ENCODE measurements at places on chromosomes 7 and 10.
A peak's percentile ranks its signal among the peaks of the same experiment; 100 is the strongest.

GRCh38 chr10:37711617-37712488 is 145.6 kb downstream of the ZNF248 start:
- DNase-seq = no peak

GRCh38 chr7:28739128-28739527 is 219.0 kb downstream of the TRIL start:
- DNase-seq = no peak

DNA sequence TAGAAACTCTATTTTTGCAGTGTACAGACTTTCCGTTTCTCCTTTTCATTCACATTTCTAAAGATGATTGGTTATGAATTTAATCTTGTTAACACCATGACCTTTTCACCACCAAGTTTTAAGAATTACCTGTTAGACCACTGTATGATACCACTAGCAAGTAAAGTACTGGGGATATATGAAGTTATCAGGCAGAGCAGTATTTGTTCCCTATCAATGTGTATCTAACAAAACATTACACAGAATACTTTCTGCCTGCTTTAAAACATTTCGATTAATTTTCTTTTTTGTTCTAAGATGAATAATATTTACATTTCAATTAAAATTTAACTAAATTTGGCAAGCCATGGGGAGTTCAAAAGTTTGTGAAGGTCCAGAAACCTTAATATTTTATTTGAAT is 49.9 kb upstream of the AHR start:
- no peak for DNase-seq

DNA sequence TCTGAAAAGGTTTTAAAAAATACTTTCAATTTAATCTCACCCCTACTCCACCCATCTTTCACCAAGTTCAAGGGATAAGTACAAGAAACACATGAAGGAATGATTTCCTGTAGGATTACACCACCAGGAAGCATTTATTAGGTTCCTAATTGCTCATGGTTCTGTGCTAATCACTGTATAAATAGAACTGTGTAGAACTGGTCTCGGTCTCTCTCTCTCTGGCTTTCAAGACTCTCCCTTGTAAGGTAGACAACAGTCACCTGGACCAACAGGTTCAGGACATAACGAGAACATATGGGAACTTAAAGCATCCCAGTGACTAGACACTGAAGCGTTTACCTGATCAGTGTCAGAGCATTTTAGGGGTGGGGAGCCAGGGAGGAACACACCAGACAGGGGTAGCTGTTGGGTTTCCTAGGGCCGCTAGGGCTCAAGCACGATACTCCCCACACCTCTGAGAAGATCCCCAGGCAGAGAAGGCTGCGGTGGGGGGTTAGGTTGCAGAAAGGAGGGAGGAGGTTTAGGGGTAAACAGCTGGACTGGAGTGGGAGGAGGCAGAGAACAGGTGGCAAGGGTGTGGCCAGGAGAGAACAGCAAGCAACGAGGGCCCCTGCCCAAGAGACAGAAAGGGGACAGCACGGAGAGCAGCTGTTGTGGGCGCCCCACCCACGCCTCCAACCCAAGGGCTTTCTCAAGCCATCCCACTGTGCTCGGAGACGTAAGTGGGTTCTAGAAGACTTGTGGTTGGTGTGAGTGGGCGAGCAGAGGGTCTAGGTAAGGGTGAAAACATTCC is 52.5 kb upstream of the USP6NL start:
- no peak for DNase-seq

DNA sequence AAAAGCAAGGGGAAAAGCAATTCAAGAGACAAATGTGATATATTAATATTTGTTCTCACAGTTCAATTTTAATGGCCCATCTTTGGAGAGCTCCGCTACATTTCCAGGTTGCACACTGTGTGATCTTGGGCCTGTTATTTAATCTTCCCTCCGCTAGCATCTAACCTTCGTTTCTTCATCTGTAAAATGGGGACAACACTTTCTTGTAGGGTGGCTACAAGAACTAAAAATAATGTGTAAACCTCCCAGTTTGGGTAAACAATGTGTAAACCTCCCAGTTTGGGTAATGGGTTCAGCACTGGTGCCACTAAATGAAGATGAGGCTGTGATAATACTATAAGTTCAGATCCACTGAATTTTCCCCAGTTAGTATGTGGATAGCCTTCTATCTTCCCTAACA is 99.5 kb downstream of the CDK6 start:
- no peak for DNase-seq

GRCh38 chr7:17274551-17275245 is 23.8 kb upstream of the AHR start:
- peak; percentile 71 for DNase-seq

DNA sequence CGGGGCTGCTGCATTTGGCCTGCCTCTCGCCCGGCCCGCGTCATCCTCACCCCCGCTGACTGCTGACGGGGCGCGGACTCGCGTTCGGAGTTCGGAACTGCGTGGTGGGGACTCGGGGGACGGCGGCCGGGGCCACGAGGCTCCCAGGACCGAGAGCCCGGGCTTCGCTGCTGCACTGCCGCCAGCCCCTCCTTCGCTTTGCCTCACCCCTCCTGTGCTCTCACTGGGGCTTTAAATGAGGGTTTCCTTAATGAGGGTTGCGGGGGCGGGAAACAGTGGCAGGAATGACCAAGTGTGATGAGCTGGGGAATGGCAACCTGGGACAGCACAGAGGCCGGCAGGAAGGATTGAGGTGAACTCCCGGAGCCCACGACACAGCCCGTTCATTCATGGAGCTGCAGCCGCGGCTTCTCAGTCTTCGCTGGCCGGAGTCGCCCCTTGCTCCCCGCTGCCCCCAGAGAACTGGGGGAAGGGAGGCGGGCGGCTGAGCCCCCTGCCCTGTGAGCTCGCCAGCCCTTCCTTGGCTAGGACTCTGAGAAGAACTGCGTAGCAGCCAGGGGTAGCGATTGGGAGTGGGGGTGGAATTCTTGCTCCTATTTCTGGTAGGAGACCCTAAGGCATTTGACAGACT is 1.5 kb upstream of the LRRC4 start:
- DNase-seq = no peak

- peak; percentile 99 for DNase-seq
These were observed 64.4 kb upstream of the EMX2 start for GRCh38 chr10:117477961-117478670.

GRCh38 chr10:69333205-69333604 is 54.9 kb downstream of the HK1 start:
- DNase-seq = peak; percentile 33

DNA sequence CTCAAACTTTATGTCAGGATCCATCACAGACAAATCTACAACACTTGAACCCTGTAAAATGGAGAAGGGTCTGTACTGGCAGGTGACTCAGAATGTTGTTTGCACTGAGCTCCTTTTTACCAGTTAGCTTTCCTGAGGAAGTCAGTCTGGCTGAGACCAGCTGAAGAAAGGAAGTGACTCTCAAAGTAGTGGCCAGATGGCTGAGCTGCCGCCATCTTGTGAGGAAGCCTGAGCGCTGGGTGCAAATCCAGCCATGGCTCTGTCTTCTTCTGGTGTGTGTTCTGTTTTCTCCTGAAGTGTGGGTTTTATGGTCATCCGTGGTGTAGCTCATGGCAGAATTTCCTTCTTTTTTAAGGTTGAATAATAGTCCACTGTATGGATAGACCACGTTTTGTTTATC is 25.5 kb upstream of the ECHDC3 start:
- DNase-seq = no peak

GRCh38 chr10:26755443-26755903 is 58.0 kb downstream of the PDSS1 start:
- peak; percentile 83 for DNase-seq

GRCh38 chr10:98436704-98437103 is 10.0 kb downstream of the HPS1 start:
- no peak for DNase-seq

DNA sequence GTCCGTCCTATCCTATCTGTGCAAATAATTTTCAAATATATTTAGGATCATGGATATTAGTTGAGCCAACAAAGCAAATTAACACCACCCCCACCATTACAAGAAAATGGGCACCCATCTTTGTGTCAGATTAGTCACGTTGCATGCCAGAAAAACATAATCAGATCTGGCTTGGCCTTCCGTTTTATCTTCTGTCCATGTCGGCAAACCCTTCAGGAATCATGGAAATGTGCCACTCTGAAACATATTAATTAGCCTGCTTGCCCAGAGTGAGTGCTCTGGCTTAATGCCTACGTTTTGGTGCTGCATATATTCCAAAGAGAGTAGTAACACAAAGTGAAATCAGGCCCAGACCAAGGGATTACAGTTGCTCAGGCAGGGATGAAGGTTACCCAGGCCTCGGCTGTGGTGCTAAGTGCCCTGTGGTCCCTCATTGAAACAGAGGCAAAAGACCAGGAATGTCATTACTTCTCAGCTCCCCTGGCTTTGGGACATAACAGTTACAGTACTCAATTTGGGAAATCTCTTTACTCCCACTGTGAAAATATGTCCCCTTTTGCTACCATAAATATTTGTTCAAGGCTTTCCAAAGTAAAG is 154.0 kb upstream of the LSM8 start:
- no peak for DNase-seq

DNA sequence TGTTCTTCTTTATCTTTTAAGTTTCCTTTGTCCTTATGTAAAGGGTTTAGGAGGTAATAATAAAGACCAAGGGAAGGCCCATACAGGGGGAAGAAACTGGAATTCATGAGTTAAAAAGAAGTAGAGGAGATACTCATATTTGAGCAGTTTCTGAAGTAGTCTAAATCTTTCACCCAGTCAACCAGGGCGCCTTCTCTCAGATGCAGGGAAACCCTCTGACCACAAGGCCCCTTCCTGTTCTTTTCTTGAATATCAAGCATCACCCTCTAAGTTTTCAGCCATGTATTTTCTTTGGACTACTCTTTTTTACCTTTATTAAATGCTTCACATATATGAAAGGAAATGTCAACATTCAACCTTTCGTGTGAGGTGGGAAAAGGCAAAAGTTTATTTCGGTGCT is 630.8 kb downstream of the SUGCT start:
- no peak for DNase-seq

GRCh38 chr7:43570688-43571365 is 12.1 kb upstream of the STK17A start:
- peak; percentile 30 for DNase-seq

DNA sequence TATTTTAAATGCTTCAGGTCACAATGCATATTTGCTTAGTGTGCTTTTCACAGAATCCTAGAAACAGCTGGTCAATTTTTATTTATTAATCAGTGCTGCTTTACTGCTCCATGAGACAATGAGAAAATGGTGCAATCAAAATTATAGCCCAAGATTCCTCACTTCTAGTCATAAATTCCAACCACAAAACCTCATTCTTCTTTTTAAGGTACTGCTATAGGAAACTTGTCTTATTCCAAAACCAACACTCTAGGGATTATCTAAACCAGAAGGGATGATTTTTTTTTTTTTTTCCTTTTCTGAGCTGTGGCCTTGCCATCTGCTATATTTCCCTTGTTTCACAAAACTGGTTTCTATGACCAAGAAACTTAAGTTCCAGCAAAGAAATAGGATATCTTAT is 64.0 kb upstream of the SEMA3A start:
- peak; percentile 72 for DNase-seq

GRCh38 chr10:21388589-21388988 is 136.9 kb downstream of the SKIDA1 start:
- DNase-seq = no peak

DNA sequence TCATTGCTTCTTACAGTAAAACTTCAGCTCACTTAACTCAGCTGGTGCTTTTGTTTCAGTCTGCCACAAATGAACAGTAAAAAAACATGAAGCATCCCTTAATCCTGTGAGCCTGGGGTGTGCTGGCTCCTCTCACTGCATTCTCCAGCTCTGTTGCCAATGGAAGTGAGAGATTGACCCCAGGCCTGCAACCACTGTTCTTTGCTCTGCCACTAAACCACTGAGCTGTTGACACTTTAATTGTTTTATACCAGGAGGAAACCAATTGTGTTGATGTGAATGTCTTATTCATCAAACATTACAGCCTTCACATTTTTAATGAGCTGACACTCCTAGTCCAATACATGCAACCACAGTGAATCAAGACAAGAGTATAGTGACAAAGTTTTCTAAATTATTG is 69.4 kb upstream of the FZD1 start:
- DNase-seq = peak; percentile 51

- DNase-seq = no peak
These were observed 24.1 kb upstream of the ABCC2 start for GRCh38 chr10:99758211-99758891.

DNA sequence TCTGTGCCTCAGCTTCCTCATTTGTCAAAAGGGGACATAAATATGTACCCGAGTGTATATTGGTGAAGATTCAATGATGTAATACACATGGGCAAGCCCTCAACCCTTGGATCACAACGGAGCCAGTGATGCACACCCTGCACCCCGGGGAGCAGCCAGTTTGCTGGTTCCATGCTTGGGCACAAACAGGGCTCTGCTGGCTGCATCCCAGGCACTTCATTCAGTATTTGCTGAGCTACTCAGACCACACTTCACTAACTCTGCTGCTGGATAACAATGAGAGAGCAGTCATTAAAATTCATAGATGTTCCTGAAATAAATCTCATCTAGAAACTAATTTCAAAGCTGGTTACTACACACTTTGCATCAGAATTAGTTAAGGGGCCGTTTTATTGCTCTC is 72.0 kb downstream of the SCRN1 start:
- DNase-seq = peak; percentile 14

GRCh38 chr7:127648986-127649385 is 3.0 kb upstream of the SND1 start:
- no peak for DNase-seq

DNA sequence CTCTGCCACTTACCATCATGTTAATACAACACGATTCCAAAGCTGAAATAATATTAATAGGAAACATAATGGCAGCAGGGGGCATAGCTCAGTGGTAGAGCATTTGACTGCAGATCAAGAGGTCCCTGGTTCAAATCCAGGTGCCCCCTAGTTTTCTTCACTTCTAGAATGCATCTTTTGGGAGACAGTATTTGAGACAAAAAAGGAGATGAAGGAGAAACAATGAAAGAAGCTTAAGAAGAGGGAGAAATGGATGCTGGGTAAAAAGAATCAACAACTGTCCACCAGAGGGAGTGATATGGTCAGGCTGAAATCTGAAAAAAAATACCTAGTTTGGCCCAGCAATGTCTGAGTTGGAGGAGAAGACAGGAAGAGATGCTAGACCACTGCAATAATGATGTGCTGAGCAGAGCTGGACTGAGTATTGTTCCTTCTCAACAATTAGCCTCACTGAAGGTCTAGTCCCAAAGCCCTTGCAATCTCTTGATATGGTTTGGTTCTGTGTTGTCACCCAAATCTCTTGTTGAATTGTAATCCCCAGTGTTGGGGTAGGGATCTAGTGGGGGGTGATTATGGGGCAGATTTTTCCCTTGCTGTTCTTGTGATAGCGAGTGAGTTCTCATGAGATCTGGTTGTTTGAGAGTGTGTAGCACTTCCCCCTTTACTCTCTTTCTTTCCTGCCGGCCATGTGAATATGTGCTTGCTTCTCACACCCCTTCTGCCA is 48.3 kb downstream of the ZNF783 start:
- DNase-seq = peak; percentile 65

- DNase-seq = peak; percentile 31
These were observed 22.1 kb upstream of the LMOD2 start for GRCh38 chr7:123633553-123633952.

All from renal cortical epithelial cell (primary cell).